ENCODE measurements at places on chromosomes 16 and 17.

DNA sequence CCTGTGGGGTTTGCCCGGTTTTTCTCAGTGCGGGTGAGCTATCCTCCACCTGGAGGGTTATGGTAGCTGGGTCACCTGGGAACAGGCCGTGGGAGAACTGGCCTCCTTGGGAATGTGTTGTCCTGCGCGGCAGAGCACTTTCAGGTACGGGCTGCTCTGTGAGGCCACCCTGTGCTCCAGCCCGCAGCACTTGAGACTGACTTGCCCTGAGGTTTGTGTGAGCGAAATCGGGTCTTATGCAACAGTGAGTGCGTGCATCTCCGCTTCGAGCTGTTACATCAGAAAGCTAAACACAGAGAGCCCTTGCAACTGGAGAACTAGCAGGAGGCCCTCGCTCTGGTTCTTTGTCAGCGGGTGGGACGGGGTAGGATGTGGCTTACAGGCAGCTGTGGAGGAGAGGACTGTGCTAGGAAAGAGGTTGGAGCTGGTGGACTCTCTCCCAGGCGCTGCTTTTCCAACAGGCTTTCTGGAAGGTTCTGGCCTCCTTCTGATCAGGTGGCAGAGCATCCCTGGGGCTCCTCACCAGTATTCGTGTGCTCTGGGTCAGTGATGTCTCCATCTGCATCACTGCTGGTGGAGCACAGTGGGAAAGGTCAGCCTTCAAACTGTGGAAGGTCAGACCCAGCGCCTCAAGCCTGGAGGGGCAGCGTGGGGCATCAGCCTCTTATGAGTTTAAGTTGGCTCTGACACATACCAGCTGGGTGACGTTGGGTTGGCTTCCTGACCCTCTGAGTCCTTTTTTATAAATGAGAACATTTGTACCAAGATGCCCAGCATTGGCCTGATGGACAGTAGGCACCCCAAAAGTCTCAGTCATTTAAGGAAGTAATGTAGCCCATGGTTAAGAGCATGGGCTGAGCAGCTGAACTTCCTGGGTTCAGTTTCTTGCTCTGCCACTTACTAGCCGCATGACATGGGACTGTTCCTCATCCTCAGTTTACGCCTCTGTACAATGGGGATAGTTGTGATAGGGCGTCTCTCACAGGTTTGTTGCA is 76.3 kb downstream of the KSR1 start:
- ATAC-seq: peak; percentile 71

GRCh38 chr16:15491411-15491810 is 57.0 kb downstream of the BMERB1 start:
- ATAC-seq: no peak

GRCh38 chr17:6120351-6120750 is 50.2 kb downstream of the WSCD1 start:
- ATAC-seq: no peak

DNA sequence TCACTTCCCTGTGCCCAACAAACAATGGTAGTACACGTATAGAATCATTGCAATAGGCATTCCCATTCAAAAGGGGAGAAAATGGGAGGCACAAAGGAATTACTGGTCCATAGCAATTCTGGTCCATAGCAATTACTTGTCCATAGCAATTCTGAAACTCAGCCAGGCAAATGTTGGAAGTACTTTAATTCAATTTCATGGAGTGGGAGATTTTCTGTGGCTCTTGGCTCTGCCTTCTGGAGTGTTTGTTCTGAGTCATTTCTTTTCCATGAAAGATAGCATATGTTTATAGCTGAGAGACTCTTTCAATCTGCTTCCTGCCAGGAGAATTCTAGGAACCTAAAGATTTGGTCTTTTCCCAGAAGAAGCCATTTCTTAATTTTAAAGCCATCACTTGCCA is 182.8 kb upstream of the ELAC2 start:
- no peak for ATAC-seq

GRCh38 chr16:4501071-4501478 is 24.9 kb downstream of the HMOX2 start:
- ATAC-seq: no peak

DNA sequence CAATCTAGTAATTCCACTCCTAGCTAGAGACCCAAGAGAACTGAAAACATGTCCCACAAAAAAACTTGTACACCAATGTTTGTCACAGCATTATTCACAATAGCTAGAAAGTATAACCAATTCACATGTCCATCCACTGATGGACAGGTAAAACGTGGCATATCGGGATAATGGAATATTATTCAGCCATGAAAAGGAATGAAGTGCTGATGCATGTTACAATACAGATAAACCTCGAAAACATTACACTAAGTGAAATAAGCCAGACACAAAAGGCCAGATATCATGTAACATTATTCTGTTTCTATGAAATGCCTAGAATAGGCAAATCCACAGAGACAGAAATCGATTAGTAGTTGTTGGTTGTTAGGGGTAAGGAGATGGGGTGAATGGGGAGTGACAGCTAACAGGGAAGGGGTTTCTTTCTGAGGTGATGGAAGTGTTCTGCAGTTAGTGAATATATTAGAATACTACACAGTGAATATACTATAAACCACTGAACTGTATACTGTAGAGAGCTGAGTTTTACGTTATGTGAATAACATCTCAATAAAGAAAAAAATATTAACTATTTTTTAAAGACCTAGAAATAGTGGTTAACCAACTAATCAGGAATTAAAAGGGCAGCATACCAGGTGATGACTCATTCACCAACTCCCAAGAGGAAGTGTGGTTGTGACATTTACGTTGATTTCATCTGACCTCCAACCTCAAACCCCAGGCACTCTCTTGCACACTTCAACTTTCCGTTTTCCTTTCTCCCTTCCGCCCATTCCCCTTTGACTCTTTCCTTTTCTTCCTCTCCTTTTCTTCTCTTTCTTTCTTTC is 48.6 kb downstream of the GAS7 start:
- ATAC-seq: no peak

DNA sequence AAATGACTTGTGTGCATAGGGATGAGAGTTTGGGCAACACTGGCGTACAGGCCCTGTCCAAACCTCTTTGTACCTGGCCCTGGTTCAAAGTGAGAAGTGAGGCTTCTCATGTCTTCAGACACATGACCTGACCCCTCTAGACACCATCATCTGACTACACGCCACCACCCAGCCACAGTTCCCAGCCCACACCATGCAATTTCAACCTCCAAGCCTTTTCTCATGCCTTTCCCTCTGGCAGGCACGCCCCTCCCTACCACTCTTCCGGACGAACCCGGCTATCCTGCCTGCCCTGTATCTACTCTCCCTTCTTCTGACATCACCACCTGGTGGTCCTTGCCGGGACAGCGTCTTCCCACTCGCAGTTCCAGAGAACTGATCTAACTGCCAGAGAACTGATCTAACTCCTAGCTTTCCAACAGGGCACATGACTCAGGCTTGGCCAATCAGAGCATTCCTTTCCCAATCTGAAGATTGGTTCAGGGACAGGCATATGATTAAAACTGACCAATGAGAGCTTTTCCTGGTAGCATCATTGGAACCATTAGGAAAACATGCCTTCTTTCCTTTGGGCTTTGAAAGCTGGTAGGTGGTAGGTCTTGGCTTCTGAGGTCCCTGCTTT is 27.1 kb upstream of the IL21R start:
- peak; percentile 94 for ATAC-seq

- no peak for ATAC-seq
Measured at GRCh38 chr16:27650073-27650701, 100.2 kb downstream of the KATNIP start.

DNA sequence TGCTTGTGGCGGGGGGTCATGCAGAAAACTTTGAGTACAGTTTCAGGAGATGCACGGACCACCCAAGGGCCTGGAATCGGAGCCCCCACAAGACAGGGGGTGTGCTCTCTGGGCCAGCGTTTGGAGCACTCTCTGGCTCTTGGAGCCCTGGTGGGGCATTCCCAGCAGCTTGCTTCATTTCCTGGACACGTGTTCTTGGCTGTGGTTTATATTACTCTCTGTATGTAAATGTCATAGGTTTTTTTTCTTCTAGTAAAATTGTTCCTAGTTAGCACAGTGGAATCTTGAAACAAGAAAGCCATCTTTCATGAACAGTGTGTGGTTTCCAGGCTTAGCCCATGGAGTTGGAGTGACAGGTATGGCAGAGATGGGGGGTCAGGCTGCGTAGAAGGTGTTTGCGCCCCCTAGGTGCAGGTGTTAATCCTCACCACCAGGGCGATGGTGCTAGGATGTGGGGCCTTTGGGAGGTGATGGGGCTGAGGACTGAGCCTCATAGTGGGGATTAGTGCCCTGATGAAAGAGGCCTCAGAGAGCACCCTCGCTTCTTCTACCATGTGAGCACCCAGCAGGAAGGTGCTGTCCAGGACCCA is 79.8 kb downstream of the JPH3 start:
- ATAC-seq: no peak

DNA sequence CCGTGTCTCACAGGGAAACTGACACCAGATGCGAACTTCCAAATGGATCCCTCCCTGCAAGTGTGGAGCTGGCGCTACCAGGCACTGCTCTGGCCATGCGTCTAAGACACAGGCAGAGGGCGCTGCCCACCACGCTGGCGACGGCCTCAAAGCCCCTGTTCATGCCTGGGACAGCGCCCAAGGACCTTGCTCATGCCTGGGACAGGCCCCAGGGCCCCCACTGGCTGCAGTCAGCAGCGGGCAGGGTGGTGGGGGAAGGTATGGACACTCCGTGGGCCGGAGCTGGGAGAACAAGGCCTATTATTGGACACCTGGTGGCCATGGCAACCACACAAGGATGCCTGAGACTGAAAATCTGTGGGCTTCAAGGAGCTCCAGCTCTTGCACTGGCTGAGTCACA is 8.8 kb downstream of the ZG16B start:
- peak; percentile 93 for ATAC-seq

GRCh38 chr17:38719289-38719942 is 10.7 kb upstream of the CISD3 start:
- ATAC-seq: peak; percentile 15

DNA sequence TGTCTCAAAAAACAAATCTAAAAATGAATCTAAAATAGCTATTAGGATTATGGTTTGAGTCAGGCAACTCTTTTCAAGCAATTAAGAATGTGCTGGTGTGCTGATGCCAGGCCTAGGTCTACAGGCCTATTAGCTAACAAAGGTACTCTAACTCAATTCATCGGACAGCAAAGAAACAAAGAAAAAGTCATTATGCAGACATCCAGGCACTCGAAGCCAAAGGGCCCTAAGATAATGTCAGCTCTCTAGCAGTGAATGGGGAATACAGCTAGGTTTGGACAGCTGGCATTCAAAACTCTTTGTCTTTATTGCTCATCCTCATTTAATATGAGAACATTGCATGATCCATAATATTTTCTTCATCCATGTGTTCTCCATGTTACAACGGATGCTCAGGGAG is 108.5 kb downstream of the TMEM114 start:
- ATAC-seq: no peak

DNA sequence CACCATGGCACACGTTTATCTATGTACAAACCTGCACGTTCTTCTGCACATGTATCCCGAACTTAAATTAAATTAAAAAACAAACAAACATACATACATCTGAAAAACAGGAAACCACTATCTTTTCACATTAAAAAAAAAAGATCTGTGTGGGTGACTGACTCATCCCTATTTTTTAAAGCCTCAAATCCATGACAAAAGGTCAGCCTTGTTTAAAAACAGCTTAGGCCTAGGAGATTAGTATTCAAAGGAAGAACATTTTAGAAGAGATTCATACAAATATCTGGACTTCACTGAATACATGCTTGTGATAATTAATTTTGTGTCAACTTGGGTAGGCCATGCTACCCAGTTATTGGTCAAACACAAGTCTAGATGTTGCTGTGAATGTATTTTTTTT is 4.7 kb upstream of the PRKAR1A start:
- ATAC-seq: no peak

DNA sequence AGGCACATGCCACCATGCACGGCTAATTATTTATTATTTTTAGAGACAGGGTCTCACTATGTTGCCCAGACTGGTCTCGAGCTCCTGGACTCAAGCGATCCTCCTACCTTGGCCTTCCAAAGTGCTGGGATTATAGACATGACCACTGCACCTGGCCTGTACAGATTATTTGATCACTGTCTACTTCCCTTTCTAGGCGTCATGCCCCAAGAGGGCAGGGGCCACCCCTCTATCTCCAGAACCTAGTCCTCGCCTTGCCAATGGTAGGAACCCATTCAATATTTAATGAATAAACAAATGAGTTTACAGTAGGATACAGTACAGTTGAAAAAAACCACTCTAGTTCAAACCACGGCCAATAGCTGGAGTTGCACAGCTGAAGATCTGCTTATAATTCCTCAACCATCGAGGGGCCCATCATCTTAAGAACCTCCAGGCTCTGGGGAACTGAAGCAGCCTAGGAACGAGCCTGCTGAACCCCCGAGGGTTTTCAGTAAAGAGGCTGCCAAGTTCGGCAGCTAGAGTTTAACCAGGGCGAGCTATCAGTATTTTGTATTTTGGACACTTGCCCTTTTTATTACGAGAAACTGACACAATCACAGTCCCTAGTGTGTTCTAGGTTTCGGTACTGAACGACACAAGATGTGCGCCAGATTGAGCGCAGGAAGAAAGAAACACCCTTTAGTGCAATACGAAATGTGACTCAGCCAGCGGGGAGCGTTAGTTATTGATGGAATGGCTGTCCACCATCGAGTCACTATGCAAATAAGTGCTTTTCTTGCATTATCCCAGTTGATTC is 14.6 kb downstream of the ADCY9 start:
- no peak for ATAC-seq

- peak; percentile 77 for ATAC-seq
Measured at GRCh38 chr17:81471818-81472456, 40.7 kb downstream of the ACTG1 start.
